Stimulated activated CD8-positive, alpha-beta memory T cell treated with anti-CD3 and anti-CD28 coated beads, Interleukin-4, amount 100 ng/mL, for 1 hour (primary cell): ENCODE measurements at places on chromosomes 12 and 14.
A peak's percentile ranks its signal among the peaks of the same experiment; 100 is the strongest.

DNA sequence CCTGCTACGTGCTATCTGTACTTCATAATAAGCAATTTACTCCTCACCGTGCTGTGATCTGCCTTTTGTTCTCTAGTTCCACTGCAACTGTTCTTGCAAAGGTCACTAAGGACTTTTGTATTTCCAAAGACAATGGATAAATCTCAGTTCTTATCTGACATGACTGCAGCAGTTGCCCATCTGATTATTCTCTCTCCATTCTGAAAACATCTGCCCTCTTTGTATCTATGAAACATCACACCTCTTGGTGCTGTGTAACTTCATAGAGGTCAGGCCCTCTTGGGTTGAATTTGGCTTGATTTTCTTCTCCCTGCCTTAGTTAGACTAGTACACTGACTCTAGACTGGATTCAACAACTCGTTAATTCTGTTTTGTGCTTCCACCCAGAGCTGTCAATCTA lies 319.6 kb downstream of the BTG1 start:
- DNase-seq, result no peak

- no peak for DNase-seq
Measured at GRCh38 chr14:87207756-87208155, 785.2 kb downstream of the GALC start.

DNA sequence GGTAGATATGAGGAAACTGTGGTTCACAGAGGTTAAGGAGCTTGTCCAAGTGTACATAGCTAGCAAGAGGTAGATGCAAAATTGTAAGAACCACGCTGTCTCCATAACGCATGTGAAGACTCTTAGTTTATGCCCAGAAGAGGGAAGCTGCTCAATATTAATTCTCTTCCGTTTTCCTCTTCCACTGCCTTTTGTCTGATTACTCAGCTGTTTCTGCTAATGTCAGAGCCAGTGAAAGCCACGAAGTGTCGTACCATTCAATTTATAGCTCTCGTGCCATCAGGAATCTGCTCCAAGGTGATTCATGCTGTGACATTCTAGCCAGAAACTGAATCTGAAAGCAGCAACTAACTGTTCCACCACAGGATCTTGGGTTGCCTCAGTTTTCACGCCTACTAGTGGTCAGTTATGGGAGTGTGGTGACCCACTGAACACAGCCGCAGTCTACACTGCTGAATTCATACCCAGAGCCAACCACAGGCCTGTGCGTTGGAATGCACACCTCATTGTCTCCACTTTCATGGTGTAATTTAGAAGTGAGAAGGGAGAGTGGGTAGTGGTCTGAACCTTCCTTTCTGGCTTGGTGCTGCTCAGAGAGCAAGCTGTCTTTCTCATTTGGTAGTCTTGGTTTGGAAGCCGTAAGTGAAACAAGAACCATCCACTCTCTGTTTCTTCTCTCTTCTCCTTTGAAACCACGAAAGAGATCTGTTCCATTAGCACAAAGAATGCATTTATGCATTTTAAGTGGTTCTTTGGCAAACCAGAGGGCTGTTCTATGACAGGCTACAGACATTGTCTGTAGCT lies 74.2 kb upstream of the NAP1L1 start:
- peak; percentile 11 for DNase-seq

DNA sequence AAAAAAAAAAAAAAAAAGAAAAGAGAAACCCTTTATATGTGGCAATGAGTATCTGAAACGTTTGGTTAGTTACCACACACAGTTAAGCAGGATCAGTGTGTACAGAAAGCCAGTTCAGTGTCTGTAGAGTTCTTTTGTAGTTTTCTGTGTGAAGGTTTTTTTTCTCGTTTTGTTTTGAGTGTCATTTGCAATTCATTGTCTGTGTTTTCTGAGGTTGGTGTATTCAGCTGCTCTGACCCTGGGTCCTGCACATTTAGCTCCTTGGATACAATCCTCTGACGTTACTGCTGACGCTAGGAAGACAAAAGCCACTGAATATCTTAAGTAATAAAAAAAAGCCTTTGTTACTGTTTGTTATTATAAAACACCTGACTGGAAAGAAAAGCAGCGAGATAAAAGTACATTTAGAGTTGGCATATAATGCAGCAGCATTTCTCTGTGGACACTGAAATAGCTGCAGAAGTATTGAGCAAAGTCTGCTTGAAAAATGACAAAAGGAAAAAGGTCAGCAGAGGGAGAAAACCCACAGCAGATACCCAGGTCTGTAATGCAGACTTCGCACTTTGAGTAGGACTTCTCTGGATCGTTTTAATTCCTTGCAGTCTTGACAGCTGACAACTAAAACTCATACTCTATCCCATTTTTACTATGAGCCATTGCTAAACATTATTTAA lies 89.0 kb downstream of the POLR3B start:
- DNase-seq, result no peak

- no peak for DNase-seq
Measured at GRCh38 chr12:106648736-106649135, 65.9 kb downstream of the RFX4 start.

DNA sequence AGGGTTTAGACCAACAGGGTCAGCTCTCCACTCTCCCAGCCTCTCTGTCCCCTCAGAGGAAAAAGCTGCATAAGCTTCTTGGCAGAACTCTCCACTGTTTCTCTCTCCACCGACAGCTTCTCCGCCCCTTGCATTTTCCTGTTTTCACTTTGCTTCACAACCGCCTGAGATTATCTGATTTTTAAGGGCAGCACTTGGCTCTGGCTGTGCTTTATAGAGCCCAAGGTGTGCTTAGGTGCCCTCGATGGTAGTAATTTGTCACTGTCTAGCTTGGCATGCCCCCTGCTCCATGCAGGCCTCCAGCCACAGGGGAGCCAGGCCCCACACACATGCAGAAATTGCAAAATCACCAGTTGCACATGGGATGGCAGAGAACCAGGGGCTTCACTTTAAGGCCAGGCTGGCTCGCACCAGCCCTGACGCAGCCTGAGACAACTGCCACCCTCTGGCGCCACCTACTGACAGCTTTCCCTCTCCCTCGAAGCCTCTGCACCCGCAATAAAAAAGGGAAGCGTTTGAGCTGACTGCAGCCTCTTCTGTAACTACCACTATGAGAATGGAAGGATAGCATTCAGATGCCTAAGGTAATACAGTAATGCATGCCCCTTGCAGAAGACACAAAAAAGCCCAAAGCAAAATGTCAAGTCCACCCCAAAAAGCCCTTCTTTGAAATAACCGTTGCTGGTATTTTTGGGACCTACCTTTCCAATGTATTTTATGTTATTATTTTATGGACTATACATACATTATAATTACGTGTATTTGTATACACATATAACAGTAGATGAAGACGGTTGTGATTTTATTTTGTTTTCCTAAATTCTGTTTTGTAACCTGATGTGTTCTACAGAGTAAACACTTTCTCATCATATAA lies 32.0 kb upstream of the RIMBP2 start:
- DNase-seq, result peak; percentile 45

GRCh38 chr14:33586806-33587205 lies 364.1 kb downstream of the EGLN3 start:
- no peak for DNase-seq

DNA sequence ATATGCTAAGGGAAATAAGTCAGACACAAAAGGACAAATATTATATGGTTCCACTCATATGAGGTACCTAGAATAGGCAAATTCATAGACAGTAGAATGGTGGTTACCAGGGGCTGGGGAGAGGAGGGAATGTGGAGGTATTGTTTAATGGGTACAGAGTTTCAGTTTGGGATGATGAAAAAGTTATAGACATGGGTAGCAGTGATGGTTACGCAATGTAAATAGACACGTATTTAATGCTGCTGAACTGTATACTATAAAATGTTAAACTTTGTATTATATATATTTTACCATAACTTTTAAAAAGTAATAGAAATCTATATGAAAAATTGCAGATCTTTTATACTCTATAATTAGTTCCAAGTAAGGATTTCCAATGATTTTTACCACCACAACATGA lies 71.2 kb downstream of the CDK17 start:
- DNase-seq, result no peak

DNA sequence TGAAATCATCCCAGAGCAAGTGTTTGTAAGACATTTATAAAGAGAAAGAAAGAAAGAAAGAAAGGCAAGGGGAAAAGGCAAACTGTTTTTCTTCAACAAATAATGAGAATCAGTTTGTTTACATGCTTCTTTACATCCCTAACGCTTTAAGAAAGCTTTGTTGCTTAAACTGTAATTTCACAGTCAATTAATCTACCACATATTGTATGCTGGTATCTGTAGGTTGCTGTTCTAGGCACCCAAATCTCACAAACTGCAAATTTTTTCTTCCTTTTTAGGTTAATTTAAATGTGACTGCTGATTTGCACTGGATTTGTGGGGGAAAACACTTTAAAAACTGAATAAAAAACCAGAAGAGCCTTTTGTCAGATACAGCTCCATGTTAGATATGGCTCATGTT lies 384.2 kb downstream of the ATP23 start:
- no peak for DNase-seq

DNA sequence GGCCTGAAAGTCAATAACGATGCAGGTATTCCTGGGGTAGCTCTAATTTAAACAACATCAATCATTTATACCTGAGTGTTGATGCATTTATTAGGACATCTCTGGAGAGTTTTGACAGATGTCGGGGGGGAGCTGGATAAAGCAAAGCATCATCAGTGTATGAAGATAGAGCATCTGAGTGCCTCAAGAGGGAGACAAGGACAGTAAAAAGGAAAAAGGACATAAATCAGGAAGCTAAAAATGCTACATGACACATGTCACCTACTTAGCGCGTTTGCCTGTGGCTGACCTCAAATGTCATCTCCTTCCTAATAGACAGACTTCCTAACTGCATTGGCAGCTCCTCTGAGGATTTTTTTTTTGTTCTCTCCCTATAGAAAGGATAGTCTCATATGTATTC lies 259.5 kb upstream of the PKP2 start:
- DNase-seq, result no peak

DNA sequence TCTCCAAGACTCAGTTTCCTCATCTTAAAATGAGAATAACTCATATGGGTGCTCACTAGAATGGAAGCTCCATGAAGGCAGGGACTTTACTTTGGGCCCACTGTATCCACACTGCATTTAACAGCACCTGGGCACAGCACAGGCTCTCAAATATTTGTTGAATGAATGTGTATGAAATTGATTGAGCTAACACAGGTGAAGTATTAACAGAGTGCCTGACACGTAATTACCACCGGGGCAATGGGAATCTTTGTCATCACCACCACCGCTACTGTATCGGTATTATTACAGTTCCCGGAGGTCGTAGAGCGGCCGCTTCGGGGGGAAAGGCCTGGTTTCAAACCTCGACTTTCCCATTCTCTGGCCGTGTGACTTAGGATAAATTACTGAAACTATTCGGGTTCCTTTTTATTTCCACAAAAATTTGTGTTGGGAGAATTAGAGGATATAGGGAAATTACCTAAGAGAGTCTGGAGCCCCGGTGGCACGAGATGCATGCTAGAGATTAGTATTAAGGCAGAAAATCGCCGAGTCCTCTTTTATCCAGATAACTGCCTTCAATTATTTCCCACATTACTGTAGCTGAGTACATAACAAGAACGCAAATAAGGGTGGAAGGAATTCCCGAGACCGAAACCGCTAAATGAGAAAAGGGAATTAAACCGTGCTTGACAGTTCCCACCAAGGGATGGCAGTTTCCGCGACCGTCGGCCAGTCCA lies 1.0 kb upstream of the RIC8B start:
- no peak for DNase-seq

- DNase-seq, result no peak
Measured at GRCh38 chr12:80087486-80088213, 11.7 kb upstream of the OTOGL start.

- no peak for DNase-seq
Measured at GRCh38 chr12:2582631-2583030, 212.1 kb upstream of the FKBP4 start.

DNA sequence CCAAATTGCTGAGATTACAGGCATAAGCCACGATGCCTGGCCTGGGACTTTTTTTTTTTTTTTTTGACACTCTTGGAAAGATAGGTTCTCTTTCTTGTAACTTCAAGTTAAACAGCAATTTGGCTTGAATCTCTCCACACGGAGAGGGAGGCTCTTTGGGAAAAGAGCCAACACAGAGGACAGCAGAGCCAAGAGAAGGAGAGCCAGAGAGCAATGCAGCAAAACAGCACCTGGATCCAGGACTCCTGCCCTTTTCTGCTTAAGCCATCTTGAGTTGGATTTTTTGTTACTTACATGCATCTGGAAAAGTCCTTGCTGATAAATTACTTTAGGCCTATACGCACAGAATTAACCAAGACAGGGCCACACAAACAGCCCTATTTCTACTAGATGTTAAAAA lies 176.8 kb downstream of the APAF1 start:
- no peak for DNase-seq

- DNase-seq, result no peak
Measured at GRCh38 chr14:89377544-89377943, 39.5 kb downstream of the FOXN3 start.

GRCh38 chr14:80047761-80048160 lies 163.5 kb downstream of the DIO2 start:
- DNase-seq, result no peak

DNA sequence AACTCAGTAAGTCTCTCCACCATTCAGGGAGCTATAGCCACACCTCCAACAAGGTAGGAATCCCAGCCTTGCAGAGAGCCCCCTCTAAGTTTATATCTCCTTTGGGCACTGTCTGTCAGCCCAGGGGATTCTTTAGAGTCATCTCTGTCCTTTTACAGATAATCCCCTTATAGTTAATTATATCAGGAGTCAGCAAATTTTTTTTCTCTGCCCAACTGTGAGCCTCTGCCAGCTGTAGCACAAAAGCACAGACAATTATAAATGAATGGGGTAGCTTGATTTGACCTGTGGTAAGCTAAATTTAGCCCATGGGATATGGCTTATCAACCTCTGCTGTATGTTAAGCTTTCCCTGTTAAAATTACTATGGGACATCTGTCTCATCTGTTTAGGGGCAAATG lies 8.3 kb downstream of the CEP128 start:
- DNase-seq, result no peak

GRCh38 chr12:26162905-26163304 lies 32.5 kb upstream of the SSPN start:
- DNase-seq, result no peak

GRCh38 chr12:52749827-52750226 lies 27.3 kb downstream of the KRT76 start:
- DNase-seq, result no peak

DNA sequence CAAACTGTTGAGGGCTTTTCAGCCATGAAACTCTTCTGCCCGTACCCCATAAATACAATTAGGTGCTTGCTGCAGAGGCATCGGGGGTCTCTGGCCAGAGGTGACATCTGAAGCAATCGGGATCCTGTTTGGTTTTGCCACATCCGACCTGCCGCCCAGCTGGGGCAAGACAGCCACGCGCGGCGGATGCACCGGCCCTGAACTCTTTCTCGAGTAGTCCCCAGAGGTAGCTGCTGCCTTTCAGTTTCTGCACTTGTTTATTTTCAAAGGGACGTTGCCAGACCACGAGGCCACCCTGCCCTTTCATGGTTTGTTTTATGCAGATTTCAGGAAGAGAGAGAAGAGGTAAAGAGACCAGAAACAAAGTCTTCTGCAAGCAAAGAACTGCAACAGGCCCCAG lies 10.6 kb upstream of the MLXIP start:
- no peak for DNase-seq
